ENCODE measurements at places on chromosomes 16 and 17. TPM values are rescaled to one million over a fixed set of nuclear protein-coding genes. Genes with fewer than 3 reads are reported as not detected.

DNA sequence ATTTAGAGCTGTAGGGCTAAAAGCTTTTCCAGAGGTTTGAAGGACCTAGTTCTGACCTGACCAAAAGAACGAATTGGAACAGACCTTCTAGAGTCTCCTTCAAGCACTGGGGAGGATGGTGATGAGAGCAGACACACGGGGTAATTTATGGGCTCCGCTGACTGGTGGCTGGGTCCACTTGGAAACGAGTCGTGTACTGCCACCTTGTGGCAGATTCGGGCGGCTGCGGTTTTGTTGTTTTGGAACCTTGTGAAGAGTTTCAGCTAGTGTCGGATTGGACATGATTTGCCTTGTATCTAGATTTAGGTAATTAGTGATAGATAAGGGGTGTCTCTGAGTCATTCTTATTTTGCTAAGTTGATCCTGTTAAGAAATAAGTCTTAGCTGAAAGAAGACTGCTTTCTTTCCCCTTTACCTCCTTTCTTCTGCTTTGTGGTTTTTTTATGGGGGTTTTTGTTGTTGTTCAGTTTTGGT is 98.9 kb downstream of the AATF start:
- DNase-seq = peak; percentile 69

DNA sequence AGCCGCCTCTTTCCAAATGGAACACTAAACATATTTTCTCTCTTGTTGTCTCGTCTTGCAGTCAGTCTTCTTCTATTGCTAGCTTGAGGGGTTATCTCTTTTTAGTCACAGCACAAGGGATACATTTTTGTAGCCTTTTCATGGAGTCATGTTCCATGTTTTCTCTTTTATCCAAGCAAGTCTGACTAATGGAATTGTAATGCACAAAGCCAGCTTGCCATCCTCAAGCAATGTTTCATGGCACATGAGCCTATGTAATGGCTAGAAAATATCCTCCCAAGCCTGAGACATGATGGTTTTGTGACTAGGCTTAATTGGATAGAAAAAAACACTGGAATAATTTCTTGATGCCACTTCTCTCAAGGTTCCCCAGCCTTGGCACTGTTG is 414.6 kb upstream of the GOT2 start:
- DNase-seq = no peak

- DNase-seq = no peak
These were observed 18.4 kb downstream of the CHD9NB start for GRCh38 chr16:53034306-53034705.

DNA sequence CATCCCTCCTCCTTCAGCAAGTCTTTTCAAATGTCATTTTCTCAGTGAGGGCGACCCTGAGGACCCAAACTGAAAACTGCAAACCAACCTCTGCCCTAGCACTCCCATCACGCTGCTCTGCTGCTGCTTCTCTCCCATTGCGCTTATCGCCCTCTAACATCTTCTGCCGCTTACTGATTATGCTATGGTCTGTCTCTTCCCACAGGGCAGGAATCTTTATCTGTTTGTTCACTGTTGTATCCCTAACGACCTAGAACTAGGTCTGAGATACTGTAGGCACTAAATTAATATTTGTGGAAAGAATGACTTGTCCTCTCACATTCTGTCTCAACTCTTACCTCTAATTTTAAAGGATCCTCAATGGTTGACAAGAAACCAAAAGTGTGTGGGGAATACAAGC is 12.5 kb downstream of the ZSCAN32 start:
- DNase-seq = no peak

Gene RHOT1
- total RNA-seq = 25.9 TPM

GRCh38 chr17:37592291-37592690 is 16.9 kb downstream of the SYNRG start:
- DNase-seq = no peak

Gene PYY
- 0.36 TPM for total RNA-seq

Gene LRRC59
- 116 TPM for total RNA-seq

DNA sequence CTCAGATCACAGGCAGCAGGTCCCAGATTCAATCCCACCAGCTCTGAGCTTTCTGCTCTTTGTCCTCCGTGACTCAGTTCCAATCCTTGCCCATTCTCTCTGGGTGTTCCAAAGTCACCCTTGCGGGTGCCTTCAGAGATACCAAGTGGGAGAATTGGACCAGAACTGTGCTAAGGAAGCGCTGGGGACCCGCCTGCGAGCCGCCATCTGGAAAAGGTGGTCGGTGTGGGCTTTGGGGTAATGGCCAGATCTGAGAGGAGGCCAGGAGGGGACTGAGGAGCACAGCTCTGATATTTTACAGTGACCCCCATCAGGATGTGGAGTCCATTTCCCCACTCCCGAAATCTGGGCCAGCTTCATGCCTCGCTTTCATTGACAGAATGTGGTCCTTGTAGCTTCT is 152.6 kb downstream of the SDK2 start:
- no peak for DNase-seq

Gene BIRC5
- total RNA-seq = 39.6 TPM

Gene HOXB8
- not detected for total RNA-seq

- DNase-seq = no peak
These were observed 187.2 kb downstream of the CDK5R1 start for GRCh38 chr17:32673964-32674363.

Gene BEAN1
- total RNA-seq = not detected

- DNase-seq = no peak
These were observed 4.8 kb upstream of the NGFR start for GRCh38 chr17:49490276-49490675.

DNA sequence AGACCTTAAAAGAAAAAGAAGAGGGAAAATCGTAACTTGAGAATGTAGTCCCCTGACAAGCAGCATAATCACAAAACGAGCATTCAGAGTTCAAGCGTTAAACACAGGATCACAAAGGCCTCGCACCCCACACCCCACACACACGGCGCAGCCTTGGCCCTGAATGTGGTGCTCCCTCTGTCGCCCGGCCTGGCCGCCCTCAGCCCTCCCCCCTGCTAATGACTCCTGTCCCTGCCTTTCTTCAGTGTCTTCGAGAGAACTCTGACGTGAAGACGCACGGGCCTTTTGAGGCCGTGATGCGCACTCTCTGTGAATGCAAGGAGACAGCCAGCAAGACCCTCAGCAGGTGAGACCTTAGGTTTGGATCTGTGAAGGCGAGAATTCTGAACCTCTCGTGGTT is 47.5 kb upstream of the ENDOV start:
- DNase-seq = no peak

DNA sequence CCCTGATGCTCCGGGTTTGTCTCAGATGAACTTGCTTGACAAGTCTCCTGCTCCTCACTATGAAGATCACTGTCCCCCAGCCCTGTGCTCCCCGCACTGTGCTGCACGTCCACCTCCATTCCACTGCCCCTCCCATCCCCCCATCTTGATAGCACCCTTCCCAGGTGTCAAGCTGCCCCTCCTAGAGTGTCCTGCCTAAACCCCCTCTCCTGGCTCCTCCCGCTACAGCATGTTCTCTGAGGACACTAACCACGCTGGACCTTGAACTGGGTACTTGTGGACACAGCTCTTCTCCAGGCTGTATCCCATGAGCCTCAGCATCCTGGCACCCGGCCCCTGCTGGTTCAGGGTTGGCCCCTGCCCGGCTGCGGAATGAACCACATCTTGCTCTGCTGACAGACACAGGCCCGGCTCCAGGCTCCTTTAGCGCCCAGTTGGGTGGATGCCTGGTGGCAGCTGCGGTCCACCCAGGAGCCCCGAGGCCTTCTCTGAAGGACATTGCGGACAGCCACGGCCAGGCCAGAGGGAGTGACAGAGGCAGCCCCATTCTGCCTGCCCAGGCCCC is 18.5 kb downstream of the DEXI start:
- DNase-seq = no peak

GRCh38 chr17:41710472-41711090 is 1.6 kb upstream of the GAST start:
- no peak for DNase-seq

DNA sequence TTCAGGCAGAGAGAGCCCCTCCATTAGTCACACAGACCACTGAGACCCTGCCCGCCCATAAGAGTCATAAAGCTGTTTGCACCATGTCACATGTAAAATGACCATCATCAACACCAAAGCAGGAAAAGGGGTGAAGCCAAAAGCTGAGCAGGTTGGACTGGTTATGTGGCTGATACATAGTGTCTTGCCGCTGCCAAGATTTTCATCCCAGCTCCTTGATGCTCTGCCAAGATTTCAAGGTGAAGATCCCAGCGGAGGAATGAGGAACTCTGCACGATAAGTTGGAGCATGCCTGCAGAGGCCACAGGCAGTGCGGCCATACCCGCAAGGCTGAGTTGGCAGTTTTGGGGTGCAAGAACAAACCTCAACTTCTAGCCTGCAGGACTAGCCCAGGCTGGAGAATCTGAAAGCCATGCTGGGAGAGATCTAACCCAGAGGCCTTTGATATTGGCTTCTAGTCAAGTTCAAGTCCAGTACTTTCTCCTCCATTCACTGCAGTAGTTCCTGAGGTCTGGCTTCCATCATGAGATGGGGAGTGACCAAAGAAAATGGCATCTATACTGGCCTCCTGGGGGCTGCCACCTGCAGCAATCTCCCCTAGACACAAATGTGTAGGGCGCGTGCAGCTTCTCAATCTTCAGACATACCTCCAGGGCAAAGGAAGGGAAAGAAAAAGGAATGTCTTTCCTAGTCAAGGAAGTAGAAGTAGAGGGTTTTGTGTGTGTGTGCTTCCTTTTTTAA is 79.7 kb upstream of the NOL11 start:
- no peak for DNase-seq

DNA sequence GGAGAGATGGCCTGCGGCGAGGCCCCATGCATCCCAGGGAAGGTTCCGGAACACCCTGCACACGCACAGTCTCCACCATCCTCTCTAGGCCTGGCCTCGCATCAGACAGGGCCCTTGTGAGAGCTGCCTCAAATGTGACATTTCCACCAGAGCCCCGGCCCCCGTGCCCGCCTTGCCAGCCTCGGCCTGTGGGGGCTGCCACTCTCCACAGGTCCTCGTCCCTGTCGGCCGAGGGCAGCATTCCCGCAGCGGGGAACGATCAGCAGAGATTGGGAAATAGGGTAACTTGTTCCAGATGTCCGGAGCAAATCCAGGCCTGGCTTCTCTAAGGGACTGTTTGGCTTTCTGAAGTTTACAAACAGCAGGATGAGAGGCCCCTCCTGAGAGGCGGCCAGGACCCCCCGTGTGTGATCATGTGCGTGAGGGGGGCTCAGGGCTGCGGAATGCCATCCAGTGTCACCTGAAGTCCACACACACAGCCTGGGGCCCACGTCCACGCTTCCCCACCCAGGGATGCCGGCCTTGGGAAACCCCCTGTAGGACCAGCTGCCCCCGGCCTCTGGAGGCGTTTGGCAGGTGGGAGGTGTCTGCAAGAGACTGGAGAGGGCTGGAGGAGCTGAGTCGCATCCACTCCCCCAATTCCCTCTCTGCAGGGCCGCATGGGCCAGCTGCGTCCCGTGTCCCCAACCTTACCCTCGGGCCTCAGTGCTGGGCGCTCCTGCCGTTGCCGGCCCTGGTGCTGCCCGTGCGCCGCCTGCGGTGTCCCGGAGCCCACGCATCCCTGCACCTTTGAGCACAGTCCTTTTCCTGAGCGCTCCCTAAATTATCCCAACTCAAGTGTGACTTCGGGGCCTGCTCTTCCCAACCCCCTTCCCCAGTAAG is 70.4 kb downstream of the ZDHHC7 start:
- DNase-seq = no peak

DNA sequence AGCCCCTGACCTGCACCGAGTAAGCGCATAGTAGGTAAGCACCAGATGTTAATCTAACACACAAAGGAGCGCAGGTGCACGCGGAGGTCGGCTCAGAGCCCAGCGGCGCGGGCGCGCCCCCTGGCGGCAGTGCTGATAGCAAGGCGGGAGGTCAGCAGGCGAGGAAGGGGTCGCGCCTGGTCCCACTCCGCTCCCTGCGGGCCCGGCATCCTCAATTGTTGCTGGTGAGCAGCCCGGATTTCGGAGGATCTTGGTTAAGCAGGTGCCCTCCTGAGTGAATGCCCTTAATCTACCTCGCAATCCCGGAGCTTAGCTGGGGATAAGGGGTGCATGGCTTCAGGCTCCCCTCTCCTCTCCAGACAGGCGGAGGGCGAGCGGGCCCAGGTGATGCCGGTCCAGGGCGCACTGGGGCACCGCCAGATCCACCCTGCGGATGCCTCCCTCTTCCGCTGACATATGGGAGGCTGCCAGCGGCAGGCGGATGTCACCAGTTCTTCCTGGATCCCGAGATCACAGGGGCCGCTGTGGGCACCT is 4.0 kb upstream of the WNT3 start:
- DNase-seq = peak; percentile 11

DNA sequence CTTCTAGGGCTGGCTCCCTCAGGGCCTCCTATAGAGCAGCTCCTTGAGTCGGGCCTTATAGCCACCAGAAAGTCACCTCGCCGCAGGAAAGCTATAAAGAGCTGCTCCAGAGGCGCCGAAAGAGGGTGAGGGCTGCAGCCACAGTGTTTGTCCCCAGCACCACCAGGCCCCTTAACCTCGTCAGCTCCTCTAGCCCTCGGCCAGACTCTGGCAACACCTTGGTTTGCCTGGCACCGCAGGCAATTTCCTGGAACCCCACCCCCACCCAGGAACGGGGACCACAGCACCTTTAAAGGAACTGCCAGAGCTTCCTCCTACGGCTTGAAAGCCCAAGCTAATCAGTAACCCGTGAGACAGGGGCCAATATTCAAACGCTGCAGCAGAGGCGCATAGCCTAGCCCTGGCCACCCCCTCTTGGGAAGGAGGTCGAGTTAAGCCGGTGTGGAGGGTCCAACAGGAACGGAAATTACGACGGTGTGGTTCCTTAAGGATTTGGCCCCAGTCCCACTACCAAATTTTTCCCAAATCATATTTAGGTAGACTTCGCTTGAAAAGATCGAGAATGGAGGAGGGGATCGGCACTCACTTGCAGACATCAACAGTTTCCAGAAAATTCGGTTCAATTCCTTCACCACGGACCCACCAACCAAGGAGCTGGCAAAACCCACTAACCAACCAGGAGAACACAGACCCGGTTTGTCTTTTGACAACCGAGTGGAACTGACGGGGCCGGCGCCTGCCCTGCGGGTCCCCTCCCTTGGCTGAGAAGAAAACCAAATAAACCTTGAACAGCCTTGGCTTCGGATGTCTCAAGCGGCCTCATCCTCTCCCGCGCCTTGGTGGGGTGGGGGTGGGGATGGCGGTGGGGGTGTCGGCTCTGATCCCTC is 3.0 kb downstream of the HOXB6 start:
- DNase-seq = no peak

Gene CNTNAP1
- 2.2 TPM for total RNA-seq

- DNase-seq = no peak
These were observed 42.7 kb upstream of the SMPD3 start for GRCh38 chr16:68490829-68491575.

GRCh38 chr16:19168371-19169081 is 486 bp downstream of the SYT17 start:
- DNase-seq = no peak

DNA sequence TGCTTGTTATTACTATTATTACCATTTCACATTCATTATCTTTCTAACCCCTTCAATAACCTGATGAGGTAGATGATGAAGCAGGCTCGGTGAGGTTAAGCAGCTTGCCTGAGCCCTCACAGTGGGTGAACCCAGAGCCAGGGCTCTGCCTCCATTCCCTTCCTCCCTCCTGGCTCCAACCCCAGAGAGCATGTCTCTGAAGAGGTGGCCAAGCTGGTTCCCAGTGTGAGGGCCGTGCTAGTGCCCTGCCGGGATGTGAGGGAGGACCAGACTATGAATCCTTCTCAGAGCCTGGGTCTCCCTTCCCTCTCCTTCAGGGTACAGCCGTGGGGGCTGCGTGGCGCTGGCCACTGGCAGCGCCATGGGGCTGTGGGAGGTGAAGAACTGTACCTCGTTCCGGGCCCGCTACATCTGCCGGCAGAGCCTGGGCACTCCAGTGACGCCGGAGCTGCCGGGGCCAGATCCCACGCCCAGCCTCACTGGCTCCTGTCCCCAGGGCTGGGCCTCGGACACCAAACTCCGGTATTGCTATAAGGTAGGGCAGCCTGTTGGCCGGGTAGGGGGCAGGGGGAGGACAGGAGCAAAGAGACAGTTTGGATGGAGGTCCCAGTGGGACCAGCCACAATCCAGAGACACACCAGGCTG is 49.6 kb downstream of the MRC2 start:
- DNase-seq = no peak
